ENCODE measurements at places on chromosomes 1 and 21.

DNA sequence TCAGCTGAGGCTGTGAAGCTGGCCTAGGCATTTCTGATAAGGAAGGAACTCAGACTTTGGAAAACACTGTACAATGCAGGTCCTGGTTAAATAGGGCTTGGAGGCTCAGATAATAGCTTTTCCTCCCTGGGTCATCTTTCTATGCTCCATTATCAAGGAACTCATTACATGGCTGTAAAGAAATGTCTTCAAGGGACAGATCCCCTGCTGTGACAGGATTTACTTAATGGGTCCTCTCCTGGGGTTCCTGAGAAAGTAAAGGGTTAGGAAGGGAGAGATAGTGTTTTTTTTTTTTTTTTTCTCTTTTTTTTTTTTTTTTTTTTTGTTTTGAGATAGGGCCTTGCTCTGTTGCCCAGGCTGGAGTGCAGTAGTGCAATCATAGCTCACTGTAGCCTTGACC is 14.1 kb upstream of the SVBP start:
- DNase-seq = no peak

DNA sequence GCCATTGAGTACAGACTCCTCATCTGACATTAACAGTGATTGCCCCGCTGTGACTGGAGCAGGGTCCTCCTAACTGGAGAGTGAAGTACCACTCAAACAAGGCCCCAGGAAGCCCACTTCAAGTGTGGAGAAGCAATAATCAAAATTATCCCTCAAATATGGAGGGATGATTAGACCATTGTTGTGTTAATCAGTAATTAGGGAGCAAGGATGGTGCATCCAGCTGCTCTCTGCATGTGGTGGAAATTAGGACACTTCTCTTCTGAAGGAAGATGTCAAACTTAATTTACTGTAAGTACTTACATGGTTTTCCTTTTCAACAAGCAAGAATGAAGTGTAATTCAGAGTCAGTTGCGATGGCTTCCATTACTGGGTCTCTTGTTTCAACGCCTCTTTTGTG is 3.4 kb upstream of the ZP4 start:
- DNase-seq = no peak

GRCh38 chr1:245578771-245579170 is 424.0 kb downstream of the KIF26B start:
- no peak for DNase-seq

- peak; percentile 81 for DNase-seq
Measured at GRCh38 chr1:160781186-160781766, 14.7 kb upstream of the LY9 start.

DNA sequence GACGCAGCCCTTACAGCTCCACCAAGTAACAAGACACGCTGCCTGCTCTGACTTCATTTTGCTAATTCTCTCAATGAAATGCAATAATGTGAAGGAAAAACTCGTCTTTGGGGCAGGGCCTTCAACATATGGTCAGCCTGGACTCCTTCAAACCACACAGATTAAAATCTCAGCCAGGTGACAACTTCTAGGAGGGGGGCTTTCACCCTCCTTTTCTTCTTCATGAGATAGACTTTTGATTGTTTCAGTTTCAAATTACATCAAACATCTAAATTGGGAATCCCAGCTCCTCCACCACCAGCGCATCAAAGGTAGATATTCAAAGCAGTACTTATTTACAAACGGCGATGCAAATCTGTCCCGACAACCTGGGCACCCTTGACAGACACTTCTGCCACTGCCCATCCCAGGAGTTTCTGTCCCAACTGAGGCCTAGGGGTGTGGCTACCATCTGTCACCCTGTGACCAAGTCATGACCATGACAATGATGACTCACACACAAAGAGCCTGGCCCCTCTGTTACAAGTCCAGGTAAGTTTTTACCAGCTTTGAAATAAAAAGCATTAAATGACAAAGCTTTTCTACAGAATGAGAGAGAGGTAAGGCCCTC is 29.7 kb downstream of the SSBP3 start:
- DNase-seq = no peak

DNA sequence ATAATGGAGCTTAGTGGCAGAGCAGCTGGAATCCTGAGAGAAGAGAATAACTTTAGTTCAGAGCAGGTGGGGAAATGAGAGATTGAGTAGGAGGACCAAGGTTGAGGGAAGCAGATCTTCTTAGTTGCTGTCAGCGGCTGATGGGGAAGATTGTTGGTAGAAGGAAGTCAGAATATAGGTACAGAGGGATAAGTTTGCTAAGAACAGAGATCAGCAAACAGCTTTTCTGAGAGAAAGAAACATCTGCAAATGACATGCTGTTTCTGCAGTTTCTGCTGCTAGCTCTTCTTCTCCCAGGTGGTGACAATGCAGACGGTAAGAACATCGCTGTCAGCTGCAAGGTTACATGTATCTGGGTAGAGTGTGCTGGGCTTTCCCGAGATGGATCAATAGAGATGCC is at the start of gene CD1C:
Gene CD1C, plus strand, starts transcription at position 113 of the 400 bp plus-strand sequence. Its CDS starts 142 bp downstream, at position 255.
- no peak for DNase-seq

- no peak for DNase-seq
Measured at GRCh38 chr1:53573522-53573921, 114.3 kb downstream of the DMRTB1 start.

DNA sequence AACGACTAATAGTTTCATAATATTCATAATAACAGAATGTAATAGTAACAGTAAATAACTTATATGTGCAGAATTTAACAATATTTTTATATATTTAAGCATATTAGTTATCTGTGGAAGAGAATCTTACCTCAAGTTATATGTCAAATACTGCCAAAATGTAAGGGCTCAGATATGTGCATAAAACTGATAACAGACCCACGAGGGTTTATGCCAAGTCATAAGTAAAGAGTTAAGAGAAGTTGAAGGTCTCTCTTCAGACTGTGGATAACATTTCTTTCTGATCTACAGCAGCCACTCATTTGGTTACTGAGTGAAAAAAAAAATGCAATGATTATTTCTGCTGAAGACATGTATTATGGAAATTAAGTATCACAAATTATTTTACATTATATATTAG is 1167.8 kb upstream of the NCAM2 start:
- no peak for DNase-seq

- DNase-seq = no peak
Measured at GRCh38 chr1:111517469-111518225, 14.2 kb upstream of the ADORA3 start.

DNA sequence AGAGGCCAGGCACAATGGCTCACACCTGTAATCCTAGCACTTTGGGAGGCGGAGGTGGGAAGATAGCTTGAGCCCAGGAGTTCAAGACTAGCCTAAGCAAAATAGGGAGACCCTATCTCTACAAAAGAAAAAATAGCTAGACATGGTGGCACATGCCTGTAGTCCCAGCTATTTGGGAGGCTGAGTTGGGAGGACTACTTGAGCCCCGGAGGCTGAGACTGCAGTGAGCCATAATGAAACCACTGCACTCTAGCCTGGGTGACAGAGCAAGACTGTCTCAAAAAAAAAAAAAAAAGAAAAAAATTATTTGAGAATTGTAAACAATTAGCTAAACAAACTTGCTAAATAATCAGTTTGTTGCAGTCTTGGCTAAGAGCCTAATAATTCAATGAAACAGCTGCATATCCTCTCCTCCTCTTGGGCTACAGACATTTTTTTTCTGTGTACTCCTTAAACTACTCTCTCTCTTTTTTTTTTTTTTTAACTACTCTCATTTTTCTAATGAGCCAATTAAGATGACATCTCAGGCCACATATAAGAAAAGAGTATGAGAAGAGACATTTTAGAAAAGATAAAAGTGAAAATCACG is 10.5 kb upstream of the DNAJB4 start:
- DNase-seq = no peak

DNA sequence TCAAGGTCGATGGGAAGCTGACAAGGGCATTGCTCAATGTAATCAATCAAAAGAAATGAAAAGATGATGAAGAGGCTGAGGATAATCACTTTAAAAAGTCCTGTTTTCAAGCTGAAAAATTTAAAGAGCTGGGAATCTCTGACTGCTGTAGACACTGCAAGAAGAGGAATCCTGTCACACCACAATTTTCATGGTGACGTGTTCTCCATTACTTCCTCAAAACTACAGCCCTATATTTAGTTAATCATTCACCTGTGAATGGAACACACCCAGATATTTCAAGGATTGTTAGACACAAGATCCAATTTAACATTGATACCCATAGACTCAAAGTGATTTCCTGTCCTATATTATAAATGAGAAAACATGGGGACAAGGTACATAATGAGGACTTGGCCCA is 1048.3 kb downstream of the AMY1C start:
- DNase-seq = peak; percentile 37

- no peak for DNase-seq
Measured at GRCh38 chr1:167899253-167899681, 14.7 kb downstream of the ADCY10 start.

DNA sequence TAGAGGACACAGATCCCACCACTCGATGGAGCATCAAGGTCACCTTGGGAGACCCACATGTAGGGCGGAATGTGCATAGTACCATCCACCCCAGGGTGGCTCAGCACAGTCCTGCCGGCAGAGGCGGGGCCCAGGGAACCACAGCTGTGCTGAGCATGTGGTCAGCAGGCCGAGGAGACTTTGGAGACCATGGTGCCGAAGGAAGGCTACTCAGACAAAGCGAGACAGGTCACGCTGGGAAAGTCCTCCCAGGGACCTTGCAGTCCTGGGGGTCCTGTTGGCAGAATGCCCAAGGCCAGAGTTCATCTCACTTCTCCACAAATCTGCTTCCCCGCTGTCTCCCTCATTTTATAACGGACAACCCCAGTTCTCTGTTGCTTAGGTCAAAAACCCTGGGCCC is 22.5 kb downstream of the WNT3A start:
- DNase-seq = no peak

- peak; percentile 90 for DNase-seq
Measured at GRCh38 chr1:182175361-182175931, 113.9 kb upstream of the ZNF648 start.

DNA sequence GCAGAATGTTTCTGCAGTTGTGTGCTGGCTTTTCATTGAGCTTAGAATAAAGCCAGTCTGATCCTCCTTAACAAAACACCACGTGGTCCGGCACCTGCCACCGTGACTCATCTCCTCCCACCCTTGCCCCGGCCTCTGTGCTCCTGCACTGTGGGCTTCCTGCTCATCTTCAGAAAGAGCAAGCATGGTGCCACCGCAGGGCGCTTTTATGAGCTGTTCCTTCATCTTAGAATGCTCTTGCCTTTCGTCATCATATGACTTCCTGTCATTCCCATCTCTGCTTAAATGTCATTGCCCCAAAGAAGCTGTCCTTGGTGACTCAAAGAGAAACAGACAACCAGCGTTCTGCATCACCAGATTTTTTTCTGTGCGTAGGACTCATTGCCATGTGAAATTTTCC is 117.8 kb downstream of the HHAT start:
- DNase-seq = no peak

GRCh38 chr1:223825767-223826748 is 19.7 kb downstream of the TP53BP2 start:
- no peak for DNase-seq

- DNase-seq = no peak
Measured at GRCh38 chr21:14825514-14825974, 239.3 kb downstream of the NRIP1 start.

DNA sequence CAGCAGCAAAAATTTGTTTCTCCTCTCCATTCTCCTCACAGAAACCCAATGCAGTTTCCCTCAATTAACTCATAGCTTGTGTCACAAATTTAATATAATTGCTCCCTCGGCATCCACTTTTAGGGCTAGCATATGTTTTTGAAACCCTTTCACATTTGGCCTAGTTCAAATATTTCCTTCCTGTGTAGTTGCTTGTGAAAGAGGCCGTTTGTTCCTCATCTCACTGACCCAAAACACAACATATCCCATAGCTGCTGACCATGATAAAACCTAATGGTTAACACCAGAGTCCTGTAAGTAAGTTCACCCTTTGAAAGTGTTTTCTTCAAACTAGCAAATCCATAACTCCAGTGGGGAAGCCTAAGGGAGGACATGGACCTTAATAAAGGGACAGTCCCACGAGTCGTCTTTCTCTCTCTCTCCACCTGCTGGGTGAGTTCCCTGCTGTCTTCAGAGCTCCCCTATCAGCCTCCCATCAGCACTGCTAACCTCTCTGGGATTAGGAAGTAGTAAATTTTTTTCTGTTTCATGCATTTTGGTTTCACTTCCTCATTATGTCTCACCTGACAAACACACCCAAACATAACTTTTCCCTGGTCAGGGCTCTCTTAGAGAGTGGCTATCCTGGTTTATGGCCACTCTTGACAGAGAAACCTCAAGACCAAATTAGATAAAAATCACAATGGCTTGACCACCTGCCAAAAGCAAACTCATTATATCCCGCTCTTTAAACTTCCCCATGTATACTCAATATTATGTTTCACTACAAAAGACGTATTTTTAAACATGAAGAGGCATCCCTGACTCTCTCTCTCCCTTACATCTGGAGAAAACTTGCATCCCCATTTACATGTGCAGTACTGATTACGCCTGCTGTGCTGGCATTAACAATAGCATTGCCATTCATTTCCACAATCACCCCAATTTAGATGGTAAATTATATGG is 177.7 kb upstream of the HP1BP3 start:
- DNase-seq = no peak

GRCh38 chr21:15421441-15421881 is 308.3 kb upstream of the USP25 start:
- peak; percentile 81 for DNase-seq
